ENCODE measurements at places on chromosomes 4 and X. TPM values are rescaled to one million over a fixed set of nuclear protein-coding genes. Genes with fewer than 3 reads are reported as not detected.

GRCh38 chr4:26311633-26312032 lies 9.2 kb upstream of the RBPJ start:
- no peak for DNase-seq

DNA sequence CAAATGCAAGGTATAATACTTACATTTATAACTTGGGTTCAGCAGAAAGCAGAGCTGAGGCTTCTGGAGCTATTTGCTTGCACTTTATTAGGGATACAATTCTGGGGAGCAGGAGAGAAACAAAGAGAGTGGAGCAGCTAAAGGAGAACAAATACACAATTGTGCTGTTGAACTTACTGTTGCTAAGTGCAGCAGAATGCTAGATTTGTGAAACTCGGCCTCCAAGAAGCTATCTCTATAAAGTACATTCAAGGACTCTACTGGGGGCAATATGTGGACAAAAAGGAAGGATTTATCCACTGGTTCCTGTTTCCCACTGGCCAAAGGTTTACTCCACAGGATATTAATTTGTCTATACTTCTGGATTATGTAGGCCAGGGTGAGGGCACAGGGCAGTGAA lies 86.8 kb downstream of the PPP1R2C start:
- no peak for DNase-seq

GRCh38 chrX:107678957-107679740 lies 50.8 kb downstream of the PRPS1 start:
- peak; percentile 16 for DNase-seq

- DNase-seq, result no peak
These were observed 65.3 kb downstream of the ELOVL6 start for GRCh38 chr4:110132816-110133719.

- no peak for DNase-seq
These were observed 3.9 kb downstream of the BST1 start for GRCh38 chr4:15706646-15707362.

DNA sequence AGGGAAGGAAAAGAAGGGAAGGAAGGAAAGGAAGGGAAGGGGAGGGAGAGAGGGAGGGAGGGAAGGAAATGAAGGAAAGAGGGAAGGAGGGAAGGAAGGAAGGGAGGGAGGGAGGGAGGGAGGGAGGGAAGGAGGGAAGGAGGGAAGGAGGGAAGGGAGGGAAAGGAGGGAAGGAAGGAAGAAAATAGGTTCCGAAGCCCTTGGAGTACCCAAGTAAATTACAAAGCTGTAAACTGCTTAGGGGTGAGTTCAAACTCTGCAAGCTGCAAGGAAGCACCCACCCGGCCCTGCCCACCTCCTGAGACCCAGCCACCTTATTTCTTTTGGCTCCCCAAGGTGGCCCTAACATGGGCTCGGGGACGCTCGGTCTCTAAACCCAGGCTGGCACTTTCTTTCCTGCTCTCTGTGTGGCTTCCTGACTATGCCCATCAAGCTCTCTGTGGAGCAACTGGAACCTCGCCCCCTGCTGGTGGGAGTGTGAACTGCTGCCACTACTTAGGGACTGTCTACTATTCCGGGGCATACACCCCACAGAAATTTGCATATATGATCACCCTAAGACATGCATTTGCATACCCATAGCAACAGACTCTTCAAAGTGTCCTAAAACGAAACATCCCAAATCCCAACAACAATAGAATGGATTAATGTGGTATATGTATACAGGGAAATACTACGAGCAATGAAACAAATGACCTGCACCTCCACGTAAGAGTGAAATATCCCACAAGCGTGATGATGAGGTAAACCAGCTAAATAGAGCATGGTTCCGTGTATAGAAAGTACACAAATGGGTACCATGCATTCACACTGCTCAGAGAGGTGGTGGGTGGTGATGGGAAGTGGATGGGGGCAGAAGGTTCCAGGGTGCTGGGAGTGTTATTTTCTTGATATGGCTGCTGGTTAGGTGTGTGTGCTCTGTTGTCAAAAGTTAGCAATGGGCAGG lies 151.7 kb upstream of the TBL1X start:
- DNase-seq, result peak; percentile 22

DNA sequence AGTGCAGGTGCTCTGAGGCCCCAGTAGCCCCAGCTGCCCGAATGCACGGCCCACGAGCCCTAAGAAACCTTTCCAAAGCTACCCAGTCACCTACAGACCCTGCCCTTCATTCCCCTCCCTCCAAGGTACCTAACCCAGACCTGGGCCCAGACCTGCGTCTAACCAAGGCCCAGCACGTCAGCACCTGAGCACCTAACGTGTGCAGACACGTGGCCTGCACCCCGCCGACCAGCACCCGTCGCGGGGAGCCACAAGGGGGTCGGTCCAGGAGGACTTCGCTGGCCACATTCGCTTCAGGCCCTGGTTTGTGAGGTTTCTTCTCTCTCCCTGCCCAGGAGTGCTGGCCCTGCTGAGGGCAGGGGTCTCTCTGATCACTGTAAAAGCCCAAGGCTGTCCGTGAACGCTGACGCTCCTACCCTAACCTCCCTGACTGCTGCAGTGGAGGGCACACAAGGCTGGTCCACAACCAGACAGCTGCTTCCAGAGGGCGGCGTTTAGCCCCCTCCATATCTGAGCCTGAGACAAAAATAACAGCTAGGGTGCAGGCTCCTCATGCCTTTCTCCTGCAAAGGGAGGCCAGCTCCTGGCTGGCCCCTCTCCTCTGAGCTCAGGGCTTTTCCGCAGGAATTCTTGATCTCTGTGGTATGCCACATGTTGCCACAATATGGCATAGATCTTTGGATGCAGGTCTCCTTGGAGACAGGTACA lies 31.8 kb downstream of the WDR1 start:
- DNase-seq, result no peak

- DNase-seq, result no peak
These were observed 1058.9 kb downstream of the C4orf33 start for GRCh38 chr4:130154901-130155300.

DNA sequence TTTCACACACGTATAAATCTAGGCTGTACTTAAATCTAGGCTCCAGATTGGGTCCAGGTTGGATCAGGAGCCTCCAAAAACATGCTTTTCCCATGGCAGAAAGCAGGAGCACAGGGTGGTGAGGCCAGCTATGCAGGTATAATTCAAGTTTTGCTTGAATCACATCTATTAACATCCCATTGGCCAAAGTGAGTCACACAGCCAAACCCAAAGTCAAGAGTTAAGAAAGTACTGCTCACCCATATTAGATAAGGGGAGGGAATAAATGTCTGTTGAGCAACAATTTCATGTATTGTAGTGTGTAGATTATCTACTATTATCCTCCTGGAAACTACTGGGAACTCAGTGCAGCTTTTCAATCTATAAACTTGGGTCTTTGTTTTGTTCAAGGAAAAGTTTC lies 12.8 kb downstream of the SUPT20HL2 start:
- no peak for DNase-seq

GRCh38 chr4:11824566-11824965 lies 395.9 kb upstream of the HS3ST1 start:
- no peak for DNase-seq

- no peak for DNase-seq
These were observed 20.5 kb downstream of the SLC25A5 start for GRCh38 chrX:119488749-119489148.

DNA sequence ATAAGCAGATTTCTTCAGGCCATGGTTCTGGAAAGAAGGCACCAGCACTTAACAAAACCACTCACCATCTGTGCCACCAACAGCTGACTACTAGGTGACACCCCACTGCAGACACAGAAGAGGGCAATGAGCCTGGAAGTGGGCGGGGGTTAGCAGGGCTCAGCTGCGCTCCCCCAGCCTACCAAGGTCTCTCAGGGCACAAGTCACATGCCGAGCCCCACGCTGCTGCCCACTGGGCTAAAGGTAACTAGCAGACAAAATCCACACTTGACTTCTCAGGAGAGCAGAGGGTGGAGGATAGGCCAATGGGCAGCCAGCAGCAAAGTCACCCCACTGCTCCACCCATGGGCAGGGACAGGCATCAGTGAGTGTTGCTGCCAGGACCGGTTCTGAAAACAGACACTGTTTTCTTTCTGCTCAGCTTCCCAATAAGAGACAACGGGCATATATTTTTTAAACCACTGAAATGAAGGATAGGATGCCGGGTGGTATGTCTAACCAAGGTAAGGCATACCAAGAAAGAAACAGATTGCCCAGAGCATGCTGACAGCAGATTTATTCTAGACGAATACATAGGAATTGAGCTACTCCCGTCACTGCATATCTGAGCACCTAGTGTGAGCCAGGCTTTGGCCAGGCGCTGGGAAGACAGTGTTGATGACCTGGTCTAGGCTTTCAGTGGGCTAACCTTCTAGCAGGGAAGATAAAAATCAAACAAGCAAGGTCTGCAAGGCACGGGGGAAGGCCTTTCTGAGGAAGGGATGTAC lies 20.1 kb downstream of the ACSL1 start:
- no peak for DNase-seq

GRCh38 chr4:136002316-136002715 lies 1530.0 kb downstream of the PCDH18 start:
- no peak for DNase-seq

DNA sequence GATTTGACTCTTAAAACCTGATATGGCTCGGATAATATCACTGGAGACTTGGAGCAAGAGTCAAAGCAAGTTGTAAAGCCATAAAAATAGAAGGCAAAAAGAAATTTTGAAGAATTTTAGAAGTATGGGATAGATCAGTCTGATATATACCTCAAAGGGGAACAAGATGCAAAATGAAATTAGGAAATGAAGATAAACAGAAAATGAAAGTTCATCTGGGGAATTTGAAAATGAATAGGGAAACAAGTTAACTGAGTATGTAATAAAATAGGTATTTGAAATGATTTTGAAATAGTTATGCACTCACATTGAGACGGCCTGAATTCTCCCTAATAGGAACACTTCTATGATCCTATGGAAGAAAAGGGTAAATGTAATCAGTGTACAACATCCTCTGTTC lies 5.7 kb downstream of the CYP2U1 start:
- no peak for DNase-seq

GRCh38 chr4:15676899-15677298 lies 4.7 kb upstream of the FAM200B start:
- no peak for DNase-seq

- DNase-seq, result no peak
These were observed 428.9 kb upstream of the GNPDA2 start for GRCh38 chr4:45155081-45155777.

- no peak for DNase-seq
These were observed 28.4 kb downstream of the CLDN2 start for GRCh38 chrX:106948641-106949040.

- DNase-seq, result no peak
These were observed 1324.2 kb downstream of the RPA4 start for GRCh38 chrX:98207947-98208346.

GRCh38 chrX:14051416-14051815 lies 21.7 kb upstream of the GEMIN8 start:
- no peak for DNase-seq

DNA sequence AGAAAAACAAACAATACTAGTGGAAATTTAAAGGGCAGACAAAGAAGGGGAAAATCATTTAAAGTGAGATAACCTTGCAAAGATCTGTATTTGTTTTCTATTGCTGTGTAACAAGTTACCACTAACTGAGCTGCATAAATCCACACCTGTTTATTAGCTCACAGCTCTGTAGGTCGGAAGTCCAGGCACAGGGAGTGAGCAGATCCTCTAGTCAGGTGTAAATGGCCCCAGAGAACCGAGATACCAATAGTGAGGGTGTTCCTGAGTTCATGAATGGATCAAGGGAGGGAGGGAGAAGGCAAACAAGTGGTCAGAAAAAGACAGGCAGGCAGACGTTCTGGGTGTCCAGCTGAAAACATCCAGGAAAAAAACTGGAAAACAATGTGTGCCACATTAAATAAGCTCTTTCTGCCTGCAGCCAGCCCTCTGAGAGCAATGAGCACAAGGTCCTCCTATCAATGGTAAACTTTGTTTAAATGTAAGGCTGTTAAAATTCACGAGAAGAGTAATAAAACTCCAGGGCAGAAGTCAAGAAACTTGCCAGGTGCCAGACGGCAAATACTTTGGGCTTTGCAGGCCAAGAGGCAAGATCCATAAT lies 25.0 kb downstream of the ADGRA3 start:
- no peak for DNase-seq

GRCh38 chr4:87019898-87020297 lies 85.1 kb downstream of the AFF1 start:
- DNase-seq, result no peak

- DNase-seq, result no peak
These were observed 74.8 kb downstream of the SLIT2 start for GRCh38 chr4:20326460-20326859.

GRCh38 chr4:40730091-40730679 lies 19.6 kb upstream of the NSUN7 start:
- no peak for DNase-seq

- DNase-seq, result peak; percentile 23
These were observed 109.7 kb downstream of the NKX6-1 start for GRCh38 chr4:84389406-84389805.

DNA sequence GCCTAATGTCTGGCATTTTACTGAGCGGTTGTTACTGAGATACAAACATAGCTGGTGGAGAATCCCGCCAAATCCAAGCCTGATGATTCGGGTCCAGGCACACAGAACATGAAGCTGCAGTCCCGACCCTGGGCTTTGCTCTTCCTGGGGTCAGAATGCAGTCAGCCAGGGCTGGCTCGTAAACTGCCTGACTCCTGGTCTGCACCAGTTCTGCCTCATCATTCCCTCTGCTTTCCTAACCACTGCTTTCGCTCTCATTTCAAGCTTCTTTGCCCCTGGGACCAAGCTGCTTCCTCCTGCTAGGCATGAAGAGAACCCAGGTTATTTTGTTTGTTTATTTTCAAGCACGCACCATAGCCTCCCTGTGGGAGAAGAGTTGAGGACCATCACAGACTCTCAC lies 39.3 kb downstream of the GATB start:
- no peak for DNase-seq

DNA sequence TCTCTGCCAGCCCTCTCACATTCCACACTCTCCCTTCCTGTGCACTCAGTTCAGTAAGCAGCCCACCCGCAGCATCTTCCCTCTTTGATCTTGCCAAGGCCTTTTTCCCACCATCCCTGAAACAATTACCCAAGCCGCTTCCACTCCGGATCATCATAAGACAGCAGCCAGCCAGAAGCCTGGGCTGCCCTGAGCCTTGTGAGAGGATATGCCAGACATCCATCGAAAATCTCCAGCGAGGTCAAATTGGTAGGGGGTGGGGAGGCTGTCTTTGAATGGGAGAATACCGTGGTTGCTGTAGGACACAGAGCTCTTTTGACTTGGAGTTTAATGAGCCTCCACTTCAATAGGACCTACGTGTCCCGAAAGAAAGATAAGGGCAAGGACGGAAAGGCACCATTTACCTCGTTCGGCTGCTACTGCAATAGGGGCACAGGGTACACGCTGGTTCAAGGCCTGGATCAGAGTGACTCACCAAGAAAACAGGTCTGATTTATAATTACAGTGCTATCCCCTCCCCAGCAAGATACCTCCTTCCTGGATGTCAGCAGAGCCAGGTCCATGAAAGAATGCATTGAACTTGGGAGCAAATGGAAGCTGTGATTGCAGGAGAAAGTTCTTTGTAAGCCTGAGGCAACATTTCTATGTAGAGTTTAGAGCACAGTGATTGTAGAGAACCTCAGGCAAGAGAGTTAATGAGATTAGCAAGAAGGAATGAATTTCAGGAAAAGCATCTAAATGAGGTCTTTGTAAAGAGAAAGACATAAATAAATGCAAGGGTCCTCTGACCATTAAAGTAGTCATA lies 39.5 kb downstream of the AMOT start:
- no peak for DNase-seq

PTTG2 gene
- not detected for total RNA-seq

FRMPD4 gene
- 0.48 TPM for total RNA-seq

ZRSR2 gene
- total RNA-seq, result 8.0 TPM

TIMM8A gene
- 1.8 TPM for total RNA-seq

TCEAL5 gene
- total RNA-seq, result not detected

NFXL1 gene
- 5.9 TPM for total RNA-seq

NHS gene
- 3.0 TPM for total RNA-seq

UCP1 gene
- not detected for total RNA-seq

ZNF280C gene
- 3.3 TPM for total RNA-seq
